ENCODE measurements at places on chromosomes 1 and 21. TPM values are rescaled to one million over a fixed set of nuclear protein-coding genes. Genes with fewer than 3 reads are reported as not detected.

Gene SOX13
- total RNA-seq, result 2.2 TPM

Gene TMEM61
- total RNA-seq, result not detected

Gene CA6
- not detected for total RNA-seq

Gene LRRIQ3
- 1.1 TPM for total RNA-seq

Gene PLA2G2F
- total RNA-seq, result not detected

Gene EDN2
- total RNA-seq, result not detected

Gene RNF186
- total RNA-seq, result not detected

Gene IARS2
- 97.7 TPM for total RNA-seq

Gene STYXL2
- not detected for total RNA-seq

Gene RXFP4
- total RNA-seq, result not detected

Gene ST6GALNAC3
- total RNA-seq, result 1.7 TPM

Gene SLC30A7
- total RNA-seq, result 28.8 TPM

Data from smooth muscle cell of bladder (primary cell).